HFFc6 (cell line): ENCODE measurements at places on chromosomes 16 and 17.
A peak's percentile ranks its signal among the peaks of the same experiment; 100 is the strongest.

DNA sequence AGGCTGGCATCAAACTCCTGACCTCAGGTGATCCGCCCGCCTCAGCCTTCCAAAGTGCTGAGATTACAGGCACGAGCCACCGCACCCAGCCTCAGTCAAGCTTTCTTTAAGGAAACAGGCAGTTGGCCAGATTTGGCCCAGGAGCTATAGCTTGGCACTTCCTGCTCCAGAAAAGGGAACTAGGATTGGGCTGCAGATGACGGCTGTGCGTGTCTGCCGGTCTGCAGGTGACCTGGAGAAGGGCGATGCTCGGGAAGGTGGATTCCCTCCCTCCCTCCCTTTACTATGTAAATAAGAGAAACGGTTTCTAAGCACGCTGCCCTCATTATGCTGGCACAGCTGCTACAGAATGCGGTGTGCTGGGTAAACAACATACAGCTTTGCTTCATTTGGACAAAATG is 215.9 kb downstream of the RPTOR start:
- no peak for DNase-seq

GRCh38 chr17:77879896-77880280 is 78.6 kb upstream of the TNRC6C start:
- DNase-seq, result no peak

GRCh38 chr16:88782454-88783390 is 2.3 kb downstream of the PIEZO1 start:
- peak; percentile 79 for DNase-seq

DNA sequence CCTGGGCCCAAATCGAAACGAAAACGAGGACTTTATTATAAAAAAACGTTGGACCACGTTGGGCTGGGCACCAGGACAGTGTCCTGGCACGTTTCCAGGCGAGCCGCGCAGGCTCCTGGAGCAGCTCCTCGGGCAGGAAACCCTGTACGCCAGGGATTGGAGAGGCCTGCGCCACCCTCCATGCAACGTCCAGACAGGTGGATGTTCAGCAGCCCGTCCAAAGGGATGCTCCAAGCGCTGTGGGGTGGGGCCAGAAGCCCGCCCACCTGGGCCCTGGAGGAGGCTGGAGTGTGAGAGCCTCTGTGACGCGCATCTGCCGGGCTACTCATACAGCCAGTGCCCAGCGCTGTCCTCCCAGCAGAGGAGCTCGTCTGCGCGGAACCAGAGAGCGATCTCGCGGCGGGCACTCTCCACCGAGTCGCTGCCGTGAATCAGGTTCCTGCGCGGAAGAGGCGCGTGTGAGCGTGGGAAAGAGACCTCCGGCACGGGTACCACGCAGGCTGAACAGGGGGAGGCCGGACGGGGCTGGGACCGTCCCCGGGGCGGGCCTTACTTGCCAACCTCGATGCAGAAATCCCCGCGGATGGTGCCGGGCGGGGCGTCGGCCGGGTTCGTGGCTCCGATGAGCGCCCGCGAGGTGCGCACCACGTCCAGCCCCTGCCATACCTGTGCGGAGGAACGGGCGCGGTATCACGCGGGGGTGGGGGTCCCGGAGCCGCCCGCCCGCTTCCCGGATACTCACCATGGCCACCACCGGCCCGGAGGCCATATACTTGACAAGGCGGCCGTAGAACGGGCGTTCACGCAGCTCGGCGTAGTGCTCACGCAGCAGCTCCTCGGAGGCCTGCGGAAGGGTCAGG is 785 bp downstream of the NME3 start:
- DNase-seq, result peak; percentile 40

- no peak for DNase-seq
These were observed 1.1 kb upstream of the MLLT6 start for GRCh38 chr17:38703742-38704605.

- DNase-seq, result no peak
These were observed 13.7 kb upstream of the CACNG1 start for GRCh38 chr17:67030641-67031040.

DNA sequence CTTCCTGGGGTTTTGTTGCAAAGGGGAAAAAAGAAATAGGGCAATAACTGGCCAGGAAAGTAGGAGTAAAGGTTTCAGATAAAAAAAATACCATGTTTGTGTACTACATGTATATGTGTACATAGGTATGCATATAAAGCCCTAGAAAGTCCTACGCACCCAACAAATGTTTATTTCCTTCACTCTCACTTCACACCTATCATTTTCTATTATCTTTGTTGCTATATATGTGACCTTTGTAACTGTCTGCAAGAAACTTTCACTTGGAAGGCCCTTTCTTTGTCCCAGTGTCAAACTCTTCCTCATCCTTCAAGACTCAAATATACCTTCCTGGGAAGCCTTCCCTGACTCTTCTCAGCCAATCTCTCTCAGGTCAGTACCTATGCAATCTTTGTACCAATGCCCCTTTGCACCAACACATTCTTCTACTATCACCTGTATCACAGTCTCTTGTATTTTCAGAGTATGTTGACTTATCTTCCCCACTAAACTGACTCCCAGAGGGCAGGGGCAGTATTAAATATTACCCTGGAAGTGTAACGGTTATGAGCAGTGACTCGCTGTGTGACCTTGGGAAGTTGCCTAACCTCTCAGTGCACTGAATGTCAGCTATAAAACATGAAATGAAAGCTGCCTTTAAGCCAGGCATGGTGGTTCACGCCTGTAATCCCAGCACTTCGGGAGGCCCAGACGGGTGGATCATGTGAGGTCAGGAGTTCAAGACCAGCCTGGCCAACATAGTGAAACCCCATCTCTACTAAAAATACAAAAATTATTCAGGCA is 6.5 kb downstream of the XPO6 start:
- no peak for DNase-seq

DNA sequence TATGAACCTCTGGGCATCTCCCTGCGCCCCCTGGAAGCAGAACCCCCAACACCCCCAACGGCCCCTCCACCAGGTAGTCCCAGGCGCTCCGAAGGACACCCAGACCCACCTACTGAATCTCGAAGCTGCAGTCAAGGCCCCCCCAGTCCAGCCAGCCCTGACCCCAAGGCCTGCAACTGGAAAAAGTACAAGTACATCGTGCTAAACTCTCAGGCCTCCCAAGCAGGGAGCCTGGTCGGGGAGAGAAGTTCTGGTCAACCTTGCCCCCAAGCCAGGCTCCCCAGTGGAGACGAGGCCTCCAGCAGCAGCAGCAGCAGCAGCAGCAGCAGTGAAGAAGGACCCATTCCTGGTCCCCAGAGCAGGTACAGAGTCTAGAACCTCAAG is 1.5 kb downstream of the BCL6B start:
- no peak for DNase-seq

DNA sequence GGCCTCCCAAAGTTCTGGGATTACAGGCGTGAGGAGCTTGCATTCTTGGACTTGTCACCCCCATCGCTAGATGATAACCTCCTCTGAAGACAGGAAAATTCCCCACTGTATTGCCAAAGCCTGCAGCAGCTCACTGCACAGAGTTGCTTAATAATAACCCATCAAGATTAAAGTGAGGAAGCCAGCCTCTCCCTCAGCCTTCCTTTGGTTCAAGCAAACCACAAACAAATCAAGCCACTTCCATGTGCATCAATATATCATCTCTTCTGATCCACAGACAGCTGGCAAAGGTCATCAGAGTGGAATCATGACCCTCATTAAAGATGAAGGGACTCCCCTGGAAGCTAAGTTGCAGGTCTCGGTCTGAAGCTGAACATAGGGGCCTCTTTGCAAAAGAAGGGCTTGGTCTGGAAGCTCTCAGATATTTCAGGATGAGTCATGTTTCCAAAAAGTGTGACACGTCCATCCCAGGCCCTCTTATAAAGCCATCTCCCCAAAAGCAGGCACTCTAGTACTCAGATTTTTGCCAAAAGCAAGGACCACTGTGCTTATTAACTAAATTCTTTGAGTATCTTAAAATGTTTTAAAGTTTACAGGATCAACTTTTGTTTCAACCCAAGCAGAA is 4.8 kb downstream of the EMP2 start:
- DNase-seq, result no peak

- no peak for DNase-seq
These were observed 51.7 kb downstream of the ASIC2 start for GRCh38 chr17:33241390-33241789.

- DNase-seq, result no peak
These were observed 82.2 kb downstream of the SPECC1 start for GRCh38 chr17:20091174-20092029.
